NCI-H446 (cell line): ENCODE measurements at places on chromosomes 4 and X.

DNA sequence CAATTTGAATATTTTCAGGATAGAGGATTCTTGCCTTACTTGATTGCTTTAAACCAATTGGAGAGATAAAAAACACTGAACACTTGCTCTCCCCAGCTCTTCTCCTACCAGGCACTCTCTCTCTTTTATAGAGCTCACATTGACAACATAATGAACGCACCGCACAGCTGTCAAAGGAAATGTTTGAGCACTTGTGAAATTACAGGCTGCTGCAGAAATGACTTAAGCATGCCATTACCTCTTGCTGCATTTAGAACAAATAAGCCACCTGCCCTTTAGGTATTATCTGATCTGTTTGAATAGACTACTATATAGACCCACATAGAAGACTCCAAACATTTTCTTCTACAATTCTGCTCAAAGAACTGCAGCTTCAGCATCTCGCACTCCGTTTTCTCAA, 227.7 kb downstream of the C4orf33 start:
- no peak for DNase-seq

GRCh38 chrX:120293015-120293414, 18.2 kb downstream of the TMEM255A start:
- no peak for DNase-seq

DNA sequence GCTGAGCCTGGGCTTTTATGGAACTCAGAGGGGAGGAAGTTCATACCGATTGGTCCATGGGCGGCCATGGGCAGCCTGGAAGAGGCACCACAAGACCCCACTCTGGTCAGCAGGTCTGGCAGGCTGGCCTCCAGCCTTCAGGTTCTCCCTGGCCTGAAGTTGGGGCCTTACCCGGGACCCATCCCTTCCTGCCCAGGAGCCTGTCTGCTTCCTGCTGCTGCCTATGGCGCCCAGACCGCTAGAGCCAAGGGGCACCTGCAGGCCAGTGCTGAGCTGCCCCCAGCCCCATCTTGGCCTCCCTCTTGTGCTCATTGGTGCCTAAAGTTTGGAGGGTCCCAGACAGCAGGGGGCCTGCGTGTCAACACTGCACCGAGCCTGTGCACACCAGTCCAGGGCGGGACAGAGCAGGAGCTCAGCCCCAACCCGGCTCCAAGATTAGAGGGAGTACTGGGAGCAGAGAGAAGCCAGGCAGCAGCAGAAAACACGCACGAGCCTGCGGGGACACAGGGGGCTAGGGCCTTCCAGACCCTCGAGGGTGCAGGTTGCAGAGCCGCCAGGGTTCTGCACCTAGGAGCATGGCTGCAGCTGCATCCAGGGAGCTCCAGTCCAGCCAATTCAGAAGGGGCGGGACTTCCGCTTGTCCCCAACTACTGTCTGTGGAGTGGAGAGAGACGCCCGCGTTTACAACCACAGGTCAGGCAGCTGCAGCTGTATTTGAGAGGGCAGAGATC, 30.7 kb upstream of the ZNF280C start:
- no peak for DNase-seq

- no peak for DNase-seq
Measured at GRCh38 chr4:86448871-86449270, 89.0 kb upstream of the MAPK10 start.

DNA sequence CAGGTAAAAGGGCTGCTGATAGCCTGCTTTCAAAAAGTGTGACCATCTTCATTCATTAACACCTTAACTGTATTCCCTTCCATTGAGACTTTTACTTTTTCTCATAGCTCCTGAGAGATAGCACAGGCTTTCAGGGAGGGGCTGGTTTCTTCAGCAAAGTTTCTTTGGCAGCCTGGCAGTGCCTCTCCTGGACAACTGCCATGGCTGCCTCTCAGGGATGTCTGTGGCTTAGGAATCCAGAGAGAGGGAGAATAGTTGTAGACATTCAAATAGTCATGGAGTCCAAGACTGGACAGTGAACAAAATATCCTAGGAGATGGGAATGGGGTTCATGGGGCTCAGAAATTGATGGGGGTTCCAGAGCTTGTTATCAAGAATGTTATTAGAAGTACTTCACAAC, 81.1 kb downstream of the FAM47B start:
- DNase-seq, result no peak

GRCh38 chrX:154596290-154596929, 11.5 kb downstream of the CTAG1A start:
- DNase-seq, result no peak

DNA sequence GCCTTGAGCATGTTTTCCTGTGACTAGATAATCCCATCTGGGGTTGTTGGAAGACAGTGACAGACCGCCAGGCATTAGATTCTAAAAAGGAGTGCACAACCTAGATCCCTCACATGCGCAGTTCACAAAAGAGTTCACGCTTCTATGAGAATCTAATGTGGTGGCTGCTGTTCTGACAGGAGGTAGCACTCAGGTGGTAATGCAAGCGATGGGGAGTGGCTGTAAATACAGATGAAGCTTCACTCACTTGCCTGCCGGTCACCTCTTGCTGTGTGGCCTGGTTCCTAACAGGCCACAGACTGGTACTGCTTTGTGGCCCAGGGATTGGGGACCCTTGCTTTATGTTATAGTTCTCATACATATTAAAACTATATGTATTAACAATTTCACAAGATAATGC, 81.9 kb upstream of the TMLHE start:
- DNase-seq, result no peak

GRCh38 chr4:7863911-7864681, 75.6 kb downstream of the AFAP1 start:
- DNase-seq, result no peak

DNA sequence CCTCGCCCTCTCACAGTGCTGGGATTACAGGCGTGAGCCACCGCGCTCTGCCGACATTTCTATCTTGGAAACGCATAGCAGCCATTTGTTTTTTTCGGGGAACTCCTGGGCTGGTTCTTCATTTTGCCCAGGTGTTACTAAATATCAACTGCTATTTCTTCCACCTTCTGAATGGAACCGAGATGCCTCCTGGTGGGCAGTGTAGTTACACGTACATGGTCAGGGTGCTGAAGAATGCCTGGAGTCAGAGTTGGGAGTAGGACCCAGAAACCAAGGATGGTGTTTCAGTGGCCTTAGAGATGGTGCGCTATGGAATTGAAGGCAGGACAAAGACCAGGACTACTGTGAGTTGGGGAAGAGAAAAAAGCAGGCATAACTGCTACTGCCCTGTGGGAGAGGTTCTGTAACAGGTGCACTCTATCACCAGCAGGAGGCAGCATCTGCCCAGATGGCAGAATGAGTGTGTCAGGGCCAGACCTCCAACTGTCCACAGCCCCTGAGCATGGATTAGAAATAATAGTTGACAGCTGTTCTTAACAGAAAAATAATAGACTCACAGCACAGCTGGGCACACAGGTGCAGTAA, 81.7 kb downstream of the ZC4H2 start:
- peak; percentile 2 for DNase-seq

DNA sequence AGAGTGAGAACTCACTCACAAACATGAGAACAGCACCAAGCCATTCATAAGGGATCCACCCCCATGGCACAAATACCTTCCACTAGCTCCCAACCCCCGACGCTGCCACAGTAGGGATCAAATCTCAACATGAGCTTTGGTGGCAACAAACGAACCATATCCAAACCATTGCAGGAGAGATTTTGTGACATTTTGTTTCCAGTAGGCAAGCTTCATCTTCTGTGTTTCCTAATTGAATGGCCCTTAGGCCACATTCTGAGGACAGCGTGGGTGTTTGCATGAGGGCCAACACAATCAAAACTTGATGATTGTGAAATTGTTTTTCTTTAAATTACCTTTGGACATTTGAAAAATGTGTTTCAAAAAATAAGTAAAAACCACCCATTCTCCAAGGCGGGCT, 102.6 kb upstream of the LNX1 start:
- DNase-seq, result no peak
